Fibroblast of lung (primary cell): ENCODE measurements at places on chromosomes 12 and 14. TPM values are rescaled to one million over a fixed set of nuclear protein-coding genes. Genes with fewer than 3 reads are reported as not detected.

The DAO gene
- polyA plus RNA-seq, result not detected in 2 replicates

The TGFB3 gene
- 7.8 and 30.8 TPM in 2 replicates for polyA plus RNA-seq

The IKZF4 gene
- 3.2 and 3.7 TPM in 2 replicates for polyA plus RNA-seq

The SPX gene
- polyA plus RNA-seq, result 0.17 and 0.75 TPM in 2 replicates

The RNASE9 gene
- polyA plus RNA-seq, result not detected in 2 replicates

The KERA gene
- not detected in 2 replicates for polyA plus RNA-seq

The TSPAN19 gene
- not detected in 2 replicates for polyA plus RNA-seq

The OVCH1 gene
- polyA plus RNA-seq, result 0.06 and 0.29 TPM in 2 replicates

The LTBP2 gene
- 108 and 112 TPM in 2 replicates for polyA plus RNA-seq

The CIROP gene
- 0.09 and 0.61 TPM in 2 replicates for polyA plus RNA-seq

The CRIP1 gene
- 2.5 and 5.2 TPM in 2 replicates for polyA plus RNA-seq

The LRTM2 gene
- not detected in 2 replicates for polyA plus RNA-seq

The LHX5 gene
- not detected in 2 replicates for polyA plus RNA-seq

The PDE3A gene
- polyA plus RNA-seq, result 0.23 and 2.7 TPM in 2 replicates

The EXOC3L4 gene
- polyA plus RNA-seq, result 0.18 and 0.39 TPM in 2 replicates

The BCDIN3D gene
- 2.5 and 3.2 TPM in 2 replicates for polyA plus RNA-seq

The KRT82 gene
- not detected in 2 replicates for polyA plus RNA-seq

The GMFB gene
- 58.5 and 69.2 TPM in 2 replicates for polyA plus RNA-seq

The TDRD9 gene
- 0.28 and 0.63 TPM in 2 replicates for polyA plus RNA-seq

The KLRB1 gene
- polyA plus RNA-seq, result not detected in 2 replicates

The RNASE2 gene
- polyA plus RNA-seq, result not detected in 2 replicates

The VCPKMT gene
- 5.2 and 5.3 TPM in 2 replicates for polyA plus RNA-seq

The PLEKHG7 gene
- not detected in 2 replicates for polyA plus RNA-seq

The CD27 gene
- 0.06 and 0.07 TPM in 2 replicates for polyA plus RNA-seq

The IGF1 gene
- polyA plus RNA-seq, result 0.05 and 0.40 TPM in 2 replicates

The GLRX5 gene
- polyA plus RNA-seq, result 47.6 and 53.5 TPM in 2 replicates

The PLA2G1B gene
- 0.20 TPM in 1 of 2 replicates, not detected in the other for polyA plus RNA-seq

The KRT77 gene
- not detected in 2 replicates for polyA plus RNA-seq

The COA8 gene
- polyA plus RNA-seq, result 19.4 and 25.5 TPM in 2 replicates
